ENCODE measurements at places on chromosomes 5 and 9.
A peak's percentile ranks its signal among the peaks of the same experiment; 100 is the strongest.

GRCh38 chr9:126488881-126489404 is 124.8 kb upstream of the LMX1B start:
- DNase-seq, result no peak

- DNase-seq, result no peak
These were observed 154.3 kb downstream of the NFIB start for GRCh38 chr9:14159440-14160216.

DNA sequence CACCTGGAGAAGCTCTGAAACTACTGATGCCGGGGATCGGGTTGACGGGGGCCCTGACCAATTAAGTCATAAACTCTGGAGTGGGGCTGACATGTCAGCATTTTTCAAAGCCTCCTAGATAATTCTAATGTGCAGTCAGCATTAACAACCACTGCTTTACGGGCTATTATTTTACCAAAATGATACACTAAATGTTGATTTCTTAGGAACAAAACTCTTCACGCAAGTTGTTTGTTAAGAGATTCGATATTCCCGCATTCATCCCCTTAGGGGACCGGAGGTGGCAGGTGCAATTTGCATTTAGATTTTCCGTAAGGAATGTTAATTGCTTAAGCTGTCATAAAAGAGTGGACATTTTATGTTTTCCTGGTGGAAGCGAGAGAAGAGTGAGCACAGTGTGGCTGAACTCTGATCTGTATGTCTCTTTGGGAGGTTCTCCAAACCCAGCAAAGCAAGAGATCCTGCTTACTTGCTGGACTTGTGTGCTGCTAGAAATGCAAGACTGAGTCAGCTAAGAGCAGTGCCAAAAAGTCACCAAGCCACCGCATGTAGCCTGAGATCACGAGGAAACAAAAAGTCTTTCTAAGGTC is 77.6 kb downstream of the UGCG start:
- no peak for DNase-seq

- no peak for DNase-seq
These were observed 49.5 kb upstream of the SUSD1 start for GRCh38 chr9:112224401-112225289.

DNA sequence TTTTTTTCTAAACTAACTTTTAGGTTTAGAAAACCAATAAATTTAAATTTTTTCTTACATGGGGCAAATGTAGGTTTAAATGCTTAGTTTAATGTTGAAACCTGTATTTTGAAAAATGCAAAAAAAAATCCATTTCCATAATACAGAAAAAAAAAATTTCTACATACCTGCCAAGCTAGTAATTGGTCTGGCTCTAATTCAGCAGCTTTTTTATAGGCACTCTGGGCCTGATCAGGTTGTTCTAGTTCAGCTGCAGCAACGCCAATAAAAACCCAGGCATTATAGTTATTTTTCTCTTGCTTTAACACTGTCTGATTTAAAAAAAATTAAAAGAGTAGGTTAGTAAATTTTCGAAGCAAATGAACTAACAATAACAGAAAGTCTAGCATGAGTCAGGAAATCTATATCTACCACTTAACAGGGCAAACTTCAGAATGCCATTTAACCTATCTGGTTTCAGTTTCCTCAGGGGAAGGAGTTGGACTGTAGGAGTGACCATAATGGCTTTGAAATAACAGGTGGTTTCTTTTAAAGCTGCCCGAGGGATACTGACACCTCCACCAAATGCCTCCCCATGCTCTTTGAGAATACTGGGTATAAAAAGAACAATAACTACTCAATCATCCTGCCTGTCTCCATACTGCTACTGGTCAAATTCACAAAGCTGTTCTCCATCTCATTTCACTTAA is 11.6 kb downstream of the SKIC3 start:
- DNase-seq, result no peak

GRCh38 chr5:114362977-114363761 is 1.3 kb downstream of the KCNN2 start:
- no peak for DNase-seq

DNA sequence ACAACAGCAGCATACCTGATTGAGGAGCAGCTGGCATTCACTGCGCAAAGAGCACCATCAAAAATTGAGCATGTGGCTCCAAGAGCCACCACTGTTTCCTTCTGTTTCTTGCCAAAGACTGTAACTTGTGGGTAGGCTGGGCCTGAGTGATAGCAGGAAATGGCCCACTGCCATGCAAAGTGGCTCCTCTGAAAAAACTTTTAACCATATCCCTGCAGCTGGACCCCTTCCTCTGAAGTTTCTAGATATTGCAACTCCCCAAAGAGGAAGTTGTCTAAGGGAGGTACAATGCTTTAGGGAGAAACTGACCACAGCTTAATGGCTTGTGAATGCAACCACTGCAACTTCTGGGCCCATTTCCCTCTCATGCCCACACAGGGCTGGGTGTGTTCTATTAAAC is 355.4 kb upstream of the PDE4D start:
- no peak for DNase-seq

- DNase-seq, result no peak
These were observed 354.0 kb downstream of the NPR3 start for GRCh38 chr5:33065131-33065530.

- no peak for DNase-seq
These were observed 51.4 kb downstream of the COL23A1 start for GRCh38 chr5:178538741-178539229.

DNA sequence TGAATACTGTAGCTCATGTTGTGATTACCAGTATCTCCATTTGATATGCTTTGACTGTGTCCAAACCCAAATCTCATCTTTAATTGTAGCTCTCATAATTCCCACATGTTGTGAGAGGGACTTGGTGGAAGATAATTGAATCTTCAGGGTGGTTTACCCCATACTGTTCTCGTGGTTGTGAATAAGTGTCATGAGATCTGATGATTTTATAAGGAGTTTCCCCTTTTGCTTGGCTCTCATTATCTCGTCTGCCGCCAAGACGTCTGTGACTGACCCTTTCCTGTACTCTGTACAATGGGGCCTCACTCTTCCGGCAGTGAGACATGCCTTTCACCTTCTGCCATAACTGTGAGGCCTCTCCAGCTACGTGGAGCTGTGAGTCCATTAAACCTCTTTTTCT is 59.3 kb downstream of the TRIO start:
- no peak for DNase-seq

GRCh38 chr5:71895546-71895945 is 176.5 kb downstream of the CARTPT start:
- DNase-seq, result no peak

DNA sequence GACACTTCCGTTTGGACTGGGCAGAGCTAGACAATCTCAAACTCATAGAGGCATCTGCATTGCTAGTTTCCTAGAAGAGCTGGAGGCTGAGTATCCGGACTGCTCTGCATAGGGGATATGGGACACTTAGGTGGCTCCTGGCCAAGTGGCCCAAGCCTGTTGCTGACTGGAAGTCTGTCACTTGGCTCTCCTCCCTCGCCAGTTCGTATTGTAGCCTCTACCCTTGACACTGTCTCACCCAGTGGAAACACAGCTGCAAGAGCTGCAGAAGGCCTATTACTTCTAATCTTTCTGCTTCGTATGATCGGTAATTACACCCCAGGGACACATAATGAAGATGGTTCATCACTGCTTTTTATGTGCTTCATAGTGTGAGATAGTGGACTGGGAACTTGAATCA is 34.7 kb downstream of the ITGA1 start:
- DNase-seq, result no peak

DNA sequence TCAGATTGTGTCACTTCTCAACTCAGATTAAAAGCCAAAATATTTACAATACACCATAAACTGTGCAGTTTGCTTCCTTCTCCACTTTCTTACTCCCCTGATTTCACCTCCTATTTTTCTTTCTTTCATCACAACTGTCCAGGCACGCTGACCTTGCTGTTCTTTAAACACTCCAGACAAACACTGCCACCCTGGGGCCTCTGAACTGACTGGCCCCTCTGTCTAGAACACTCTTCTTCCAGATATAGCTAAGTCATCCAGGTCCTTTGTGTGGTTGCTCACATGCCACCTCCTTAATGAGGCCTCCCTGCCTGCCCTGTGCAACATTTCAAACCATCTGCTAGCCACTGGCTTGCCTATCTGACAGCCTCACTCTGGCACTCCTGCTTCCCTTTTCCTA is 46.6 kb downstream of the ATG10 start:
- DNase-seq, result no peak

DNA sequence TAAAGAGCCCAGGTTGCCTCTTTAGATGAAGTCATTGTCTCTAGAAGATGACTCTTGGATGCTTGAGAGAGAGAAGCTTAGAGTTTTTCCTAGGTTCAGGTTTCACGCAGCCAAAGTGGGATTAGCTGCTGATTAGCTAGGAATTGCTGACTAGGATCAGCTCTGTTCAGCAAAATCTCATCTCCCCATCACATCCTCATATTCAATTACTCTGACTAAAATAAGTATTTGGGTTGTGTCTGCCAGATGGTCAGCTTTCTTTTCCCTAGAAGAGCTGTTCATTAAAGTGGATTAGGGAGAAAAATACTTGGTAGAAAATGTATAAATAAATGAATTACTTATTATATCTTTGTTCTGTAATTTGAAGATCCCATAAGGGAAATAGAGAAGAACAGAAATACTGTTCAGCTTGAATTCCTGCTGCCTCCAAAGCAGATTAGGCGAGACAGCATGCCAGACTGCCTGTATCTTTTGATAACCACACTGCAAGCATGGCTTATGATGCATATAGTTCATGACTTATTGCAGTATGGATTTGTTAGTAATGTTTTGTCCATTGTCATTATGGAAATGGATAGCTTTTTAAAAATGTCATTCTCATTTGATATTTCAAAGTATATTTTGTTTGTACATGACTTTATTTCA is 184.8 kb upstream of the CD180 start:
- DNase-seq, result no peak

DNA sequence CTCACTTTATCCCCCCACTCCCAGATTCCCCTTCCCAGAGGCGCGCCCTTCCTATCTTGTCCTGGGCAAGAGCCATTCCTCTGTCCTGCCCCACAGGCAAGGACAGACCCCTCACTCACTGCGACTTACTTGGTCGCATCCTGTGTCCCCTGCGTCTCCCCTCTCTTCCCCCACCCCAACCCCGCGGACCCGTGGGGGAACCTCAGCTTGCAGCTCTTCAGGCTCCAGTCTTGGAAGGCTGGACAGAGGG is 542 bp downstream of the GGTA1 start:
- no peak for DNase-seq

GRCh38 chr9:87713278-87713987 is 12.5 kb upstream of the CTSL start:
- DNase-seq, result peak; percentile 99

GRCh38 chr5:179414459-179415261 is 69.4 kb upstream of the ADAMTS2 start:
- no peak for DNase-seq

DNA sequence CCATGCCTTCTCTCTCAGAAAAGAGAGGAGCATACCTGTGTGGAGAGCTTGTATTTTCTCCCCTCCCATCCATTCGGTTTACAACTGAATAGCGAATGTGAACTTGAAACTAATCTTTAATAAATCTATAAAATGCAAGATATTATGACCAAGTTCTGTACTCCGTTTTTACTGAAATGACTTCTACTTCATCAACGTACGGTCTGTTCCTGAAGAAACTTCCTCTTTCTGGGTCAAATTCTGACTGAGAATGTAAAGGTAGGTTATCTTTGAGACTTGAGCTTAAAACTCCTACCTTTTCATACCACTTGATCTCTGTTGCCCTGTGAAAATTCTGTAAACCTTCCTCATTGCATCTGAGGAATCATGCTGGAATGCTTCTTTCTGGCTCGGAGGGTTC is 4.2 kb upstream of the CTNNAL1 start:
- no peak for DNase-seq

- no peak for DNase-seq
These were observed 46.9 kb upstream of the RGS7BP start for GRCh38 chr5:64458948-64459347.

- no peak for DNase-seq
These were observed 6.5 kb downstream of the ANKRA2 start for GRCh38 chr5:73558950-73559349.

- peak; percentile 75 for DNase-seq
These were observed 76.3 kb upstream of the TNFSF8 start for GRCh38 chr9:115006660-115007059.

DNA sequence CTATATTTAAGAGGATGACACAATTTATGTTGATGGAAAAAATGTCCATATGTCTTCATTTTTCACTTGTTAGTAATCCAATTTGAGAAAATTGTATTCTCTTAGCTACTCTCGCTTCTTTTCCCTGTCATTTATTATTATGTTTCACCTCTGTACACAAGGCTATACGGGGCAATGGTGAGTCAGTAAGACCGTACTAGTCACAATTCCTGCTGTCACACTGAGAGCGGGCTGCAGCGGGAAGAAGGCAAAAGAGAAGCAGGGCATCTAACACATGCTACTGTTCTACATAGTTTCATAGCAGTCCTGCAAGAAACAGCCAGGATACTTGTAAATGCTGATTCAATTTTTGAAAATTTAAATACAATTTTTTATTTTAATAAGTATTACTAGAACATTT is 23.3 kb upstream of the PRDM9 start:
- DNase-seq, result no peak

DNA sequence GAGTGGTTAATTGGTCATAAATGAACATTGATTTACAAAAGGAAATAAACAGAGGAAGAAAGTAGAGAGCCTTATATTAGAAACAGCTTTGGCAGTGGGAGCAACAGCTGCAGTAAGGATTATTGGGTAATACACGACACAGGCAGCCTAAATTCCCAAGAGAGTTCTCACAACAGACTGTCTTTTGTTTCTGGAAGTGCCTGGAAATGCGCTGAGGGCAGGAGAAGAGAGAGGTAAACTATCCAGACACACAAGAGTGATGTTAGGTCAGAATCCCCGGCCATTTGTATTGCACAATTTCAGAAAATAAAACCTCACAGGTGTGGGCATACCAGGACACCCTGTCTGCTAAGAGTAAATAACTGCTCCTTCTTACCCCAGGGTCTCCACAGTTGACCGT is 450.4 kb upstream of the CTNND2 start:
- no peak for DNase-seq

DNA sequence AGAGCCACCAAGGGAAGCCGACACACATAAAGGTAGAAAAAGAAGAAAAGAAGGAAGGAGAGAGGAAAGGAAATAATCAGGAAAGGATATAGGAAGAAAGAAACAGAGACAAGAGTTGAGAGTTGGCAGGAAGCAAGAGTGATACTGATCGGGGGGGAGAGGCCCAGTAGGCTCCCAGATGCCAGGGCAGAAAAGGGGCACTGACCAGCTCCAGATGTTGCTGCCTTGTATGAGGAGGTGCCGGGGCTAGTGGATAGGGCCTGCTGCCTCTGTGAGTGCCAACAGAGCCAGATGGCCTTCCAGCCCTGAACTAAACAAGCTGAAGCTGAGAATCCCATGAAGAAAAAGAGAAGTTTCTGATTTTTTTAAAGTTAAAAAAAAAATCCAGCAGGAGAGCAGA is 82.0 kb upstream of the TRIM32 start:
- no peak for DNase-seq

DNA sequence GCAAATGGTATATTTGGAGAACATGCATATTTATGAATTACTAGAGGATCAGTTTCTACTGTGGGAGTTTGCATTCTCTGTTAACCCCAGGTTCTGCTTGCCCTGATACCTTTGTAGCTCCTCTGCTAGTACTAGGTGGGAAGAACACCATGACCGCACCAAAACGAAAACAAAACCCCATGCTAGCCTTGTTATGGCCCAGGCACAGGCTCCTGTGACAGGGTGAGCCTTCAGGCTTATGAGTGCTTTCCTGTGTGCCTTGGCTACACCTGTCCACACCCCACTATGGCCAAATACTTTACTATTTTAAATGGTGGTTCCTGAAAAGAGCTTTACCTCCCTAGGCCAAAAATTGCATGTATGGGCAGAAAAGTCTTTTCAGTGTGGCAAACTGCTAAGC is 94.8 kb downstream of the PPIC start:
- DNase-seq, result no peak

Measured in trophoblast cell (in vitro differentiated cells and primary cell).